ENCODE measurements at places on chromosomes 1 and 21. TPM values are rescaled to one million over a fixed set of nuclear protein-coding genes. Genes with fewer than 3 reads are reported as not detected.
A peak's percentile ranks its signal among the peaks of the same experiment; 100 is the strongest.

The GJA8 gene
- not detected for total RNA-seq

The ORC1 gene
- 1.6 TPM for total RNA-seq

The CHIA gene
- not detected for total RNA-seq

The CD52 gene
- not detected for total RNA-seq

The L1TD1 gene
- total RNA-seq = not detected

The HPCA gene
- not detected for total RNA-seq

DNA sequence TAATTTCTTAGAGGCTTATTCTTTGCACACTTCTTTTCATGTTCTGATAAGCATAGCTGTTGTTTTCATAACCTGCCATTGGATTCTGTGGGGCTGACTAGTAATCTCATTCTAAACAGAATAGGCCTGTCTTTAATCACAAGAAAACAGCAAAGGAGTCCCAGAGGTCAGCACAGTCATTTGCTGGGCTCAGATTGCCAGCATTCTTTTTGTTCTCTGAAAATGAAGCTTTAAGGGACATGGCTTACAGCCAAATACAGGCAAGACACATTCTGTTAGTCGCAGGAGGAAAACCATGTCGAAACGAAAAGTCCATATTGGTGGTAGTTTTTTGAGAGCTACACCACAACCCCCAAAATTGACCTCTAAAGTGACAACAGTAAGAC lies 75.0 kb downstream of the MRPS6 start:
- DNase-seq = no peak

- no peak for DNase-seq
These were observed 12.8 kb downstream of the OTUD7B start for GRCh38 chr1:149997585-149998262.

DNA sequence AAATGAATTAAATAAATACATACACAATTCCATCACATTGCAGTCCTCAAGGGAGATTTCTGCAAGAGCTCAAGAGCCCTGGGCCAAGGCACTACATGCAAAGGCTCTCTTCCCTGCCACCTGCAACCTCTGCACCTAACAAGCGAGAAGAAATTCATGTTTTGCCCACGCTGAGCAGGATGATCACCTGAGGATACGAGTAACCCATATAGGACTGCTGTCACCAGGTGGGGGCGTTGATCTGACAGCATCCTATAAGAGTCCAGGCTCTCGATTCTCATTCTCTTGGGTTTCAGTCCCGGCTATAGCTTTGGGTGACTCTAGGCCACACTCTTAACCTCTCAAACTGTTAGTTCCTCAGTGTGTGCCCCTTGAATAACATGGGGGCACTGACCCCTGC lies 18.7 kb upstream of the SPOCD1 start:
- DNase-seq = no peak

DNA sequence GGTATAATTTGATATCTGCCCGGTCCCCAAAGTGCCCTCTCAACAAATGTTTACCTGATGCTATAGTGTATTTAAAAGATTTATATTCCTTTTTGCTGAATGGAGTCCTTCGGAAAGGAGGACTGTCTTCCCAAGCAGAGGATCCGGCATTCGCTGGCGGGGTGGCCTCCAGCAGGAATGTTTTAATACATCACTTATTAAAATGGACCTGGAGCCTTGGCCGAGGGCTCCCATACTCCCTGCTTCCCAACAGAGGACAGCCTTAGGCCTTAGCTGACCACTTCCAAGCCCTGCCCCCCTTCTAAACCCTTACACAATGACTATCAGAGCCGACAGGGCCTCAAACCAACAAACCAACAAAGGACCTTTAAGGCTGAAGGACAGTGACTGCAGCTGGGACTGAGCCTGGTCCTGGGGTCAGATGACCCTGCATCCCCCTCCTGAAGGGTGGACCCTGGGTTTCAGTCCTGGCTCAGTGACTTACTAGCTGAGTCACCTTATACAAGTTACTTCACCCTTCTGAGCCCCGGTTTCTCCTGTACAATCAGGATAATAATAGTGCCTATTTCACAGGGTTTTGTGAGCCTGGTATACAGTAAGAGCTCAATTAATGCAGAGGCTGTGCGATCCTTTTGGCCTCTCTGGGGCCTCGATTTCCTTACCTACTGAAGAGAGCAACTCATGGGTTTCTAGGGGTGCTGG lies 5.6 kb downstream of the CAMK2N1 start:
- DNase-seq = no peak

DNA sequence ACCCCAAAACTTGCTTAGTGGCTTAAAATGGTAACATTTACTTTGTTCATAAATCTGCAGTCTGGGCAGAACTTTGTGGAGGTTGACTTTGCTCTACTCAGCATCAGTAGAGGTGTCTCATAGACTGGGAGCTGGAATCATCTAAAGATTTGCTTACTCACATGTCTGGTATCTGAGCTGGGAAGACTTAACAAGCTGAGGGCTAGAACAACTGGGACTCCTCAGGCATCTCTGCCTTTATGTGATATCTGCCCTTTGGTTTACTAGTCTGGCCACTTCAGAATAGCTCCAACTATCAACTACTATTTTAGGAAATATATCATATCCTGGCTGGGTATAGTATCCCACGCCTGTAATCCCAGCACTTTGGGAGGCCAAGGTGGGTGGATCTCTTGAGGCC lies 82.5 kb downstream of the C4BPA start:
- no peak for DNase-seq

- no peak for DNase-seq
These were observed 44.7 kb downstream of the MAST2 start for GRCh38 chr1:45848097-45848496.

DNA sequence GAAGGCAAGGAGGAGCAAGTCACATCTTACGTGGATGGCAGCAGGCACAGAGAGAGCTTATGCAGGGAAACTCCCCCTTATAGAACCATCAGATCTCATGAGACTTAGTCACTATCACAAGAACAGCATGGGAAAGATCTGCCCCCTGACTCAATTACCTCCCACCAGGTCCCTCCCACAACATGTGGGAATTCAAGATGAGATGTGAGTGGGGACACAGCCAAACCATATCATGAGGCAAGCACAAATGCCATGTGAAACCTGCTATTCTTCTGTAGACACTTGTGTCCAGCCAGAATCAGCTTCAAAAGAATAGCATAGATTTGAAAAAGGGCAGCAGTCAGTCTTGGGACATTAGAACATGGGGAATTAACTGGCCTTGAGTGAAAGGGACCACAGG lies 32.2 kb upstream of the UBE2U start:
- no peak for DNase-seq

- peak; percentile 42 for DNase-seq
These were observed 40.6 kb upstream of the MARK1 start for GRCh38 chr1:220487297-220487820.

- DNase-seq = no peak
These were observed 4.8 kb downstream of the CNTN2 start for GRCh38 chr1:205047764-205048231.

Measured in glomerular endothelial cell (primary cell).